NCI-H1105 (cell line): ENCODE measurements at places on chromosomes 16 and 17.
A peak's percentile ranks its signal among the peaks of the same experiment; 100 is the strongest.

DNA sequence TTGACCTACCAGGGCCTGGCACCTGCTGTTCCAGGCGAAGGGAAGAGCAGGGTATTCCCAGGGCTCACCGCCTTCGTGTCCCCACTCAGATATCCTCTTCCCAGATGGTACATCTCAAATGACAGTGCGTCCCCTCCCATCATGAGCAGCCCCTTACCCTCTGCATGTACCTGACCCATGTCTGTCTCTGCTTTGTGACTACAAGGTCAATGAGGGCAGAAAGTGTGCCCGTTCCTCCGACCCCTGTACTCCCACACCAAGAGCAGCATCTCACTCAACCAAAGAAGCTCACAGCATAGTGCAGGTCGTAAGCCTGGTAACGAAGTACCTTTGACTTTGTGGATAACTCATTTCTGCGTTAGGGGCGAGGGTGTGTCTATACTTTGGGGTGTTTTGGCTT is 142.6 kb downstream of the KATNIP start:
- no peak for DNase-seq

DNA sequence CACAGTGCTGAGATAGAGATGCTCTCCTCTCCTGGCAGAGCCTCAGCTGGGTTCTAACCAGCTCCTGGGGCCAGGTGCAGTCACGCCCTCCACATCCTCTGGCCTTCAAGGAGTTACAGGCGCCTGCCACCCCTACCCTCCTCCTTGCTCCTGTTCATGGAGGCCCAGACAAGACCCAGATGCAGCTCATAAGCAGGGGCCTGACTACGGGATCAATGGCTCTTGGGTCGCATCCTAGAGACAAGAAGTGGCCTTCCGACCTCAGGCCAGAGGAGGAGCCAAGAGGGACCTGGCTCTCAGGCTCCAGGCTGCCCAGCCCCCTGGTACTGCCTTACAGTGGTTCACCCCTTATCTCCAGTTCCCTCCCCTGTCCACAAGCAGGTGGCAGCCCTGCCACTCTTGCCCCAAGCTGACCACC is 23.0 kb downstream of the ARHGAP27 start:
- DNase-seq = no peak

DNA sequence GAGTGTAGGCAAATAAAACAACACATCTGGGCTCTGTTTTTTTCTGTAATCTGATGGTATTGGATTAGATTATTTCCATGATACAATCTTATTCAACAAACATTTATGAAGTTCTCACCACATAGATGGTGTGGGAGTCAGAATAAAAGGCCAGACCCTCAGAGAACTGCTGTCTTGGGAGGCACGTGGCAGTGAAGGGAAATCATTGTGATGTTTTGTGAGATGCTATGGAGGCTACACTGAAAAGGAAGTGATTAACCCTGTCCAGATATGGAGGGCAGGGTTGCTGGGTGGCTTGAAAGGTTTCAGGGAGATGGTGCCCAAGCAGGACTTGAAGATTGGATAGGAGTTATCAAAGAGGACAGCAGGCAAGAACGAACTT is 35.6 kb downstream of the DHRS7B start:
- DNase-seq = no peak

GRCh38 chr16:72372087-72373045 is 200.4 kb upstream of the PMFBP1 start:
- DNase-seq = no peak

DNA sequence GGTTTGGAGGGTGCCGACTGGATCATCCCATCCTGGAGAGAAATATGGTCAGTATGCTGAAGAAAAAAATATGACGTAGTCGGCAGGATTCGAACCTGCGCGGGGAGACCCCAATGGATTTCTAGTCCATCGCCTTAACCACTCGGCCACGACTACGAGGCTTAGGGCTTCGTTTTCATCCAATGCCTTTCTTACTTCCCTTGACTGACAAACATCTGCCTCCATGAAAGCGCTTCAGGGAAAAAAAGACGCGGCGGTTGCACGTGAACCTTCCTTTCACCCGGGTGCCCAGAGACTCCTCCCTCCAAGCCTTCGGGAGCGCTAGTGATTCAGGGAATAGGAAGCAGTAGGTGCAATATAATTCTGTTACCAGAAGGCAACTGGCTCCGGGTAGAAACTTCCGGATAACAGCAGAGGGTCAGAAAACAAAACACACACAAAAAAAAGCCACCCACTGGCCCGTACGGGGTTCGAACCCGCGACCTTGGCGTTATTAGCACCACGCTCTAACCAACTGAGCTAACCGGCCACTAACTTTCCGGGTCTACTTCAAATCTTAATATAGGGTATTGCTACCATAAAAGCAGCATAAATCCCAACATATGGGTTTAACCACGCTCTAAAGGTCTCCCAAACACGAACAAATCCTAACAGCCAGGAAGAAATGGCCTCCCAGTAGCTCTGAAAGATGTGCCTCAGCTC is 16.3 kb upstream of the AURKB start:
- peak; percentile 94 for DNase-seq

GRCh38 chr17:81486199-81486810 is 26.3 kb downstream of the ACTG1 start:
- DNase-seq = no peak

DNA sequence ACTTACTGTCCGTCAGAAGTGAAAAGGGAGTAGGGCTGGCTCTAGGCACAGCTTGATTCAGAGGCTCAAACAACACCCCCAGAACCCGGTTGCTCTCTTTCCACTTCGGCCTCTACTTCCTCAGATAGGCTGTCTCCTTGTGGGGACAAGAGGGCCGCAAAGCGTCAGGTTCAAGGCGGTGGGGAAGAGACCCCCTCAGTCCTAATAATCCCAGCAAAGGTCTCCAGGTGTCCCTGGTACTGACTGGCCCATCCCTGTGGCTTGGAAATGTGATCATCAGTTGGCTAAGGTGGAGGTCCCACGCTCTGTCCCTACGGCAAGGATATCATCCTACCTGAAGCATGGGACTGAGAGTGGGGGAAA is 26.0 kb downstream of the NGFR start:
- DNase-seq = no peak

GRCh38 chr16:2983706-2984136 is 3.5 kb upstream of the PKMYT1 start:
- DNase-seq = no peak

- no peak for DNase-seq
Measured at GRCh38 chr16:68296693-68297092, 14.1 kb downstream of the SLC7A6OS start.

GRCh38 chr16:89366561-89367537 is 123.5 kb downstream of the ANKRD11 start:
- DNase-seq = no peak

- DNase-seq = no peak
Measured at GRCh38 chr17:42225646-42226045, 31.4 kb upstream of the GHDC start.

- no peak for DNase-seq
Measured at GRCh38 chr17:45651145-45651709, 132.9 kb upstream of the CRHR1 start.

DNA sequence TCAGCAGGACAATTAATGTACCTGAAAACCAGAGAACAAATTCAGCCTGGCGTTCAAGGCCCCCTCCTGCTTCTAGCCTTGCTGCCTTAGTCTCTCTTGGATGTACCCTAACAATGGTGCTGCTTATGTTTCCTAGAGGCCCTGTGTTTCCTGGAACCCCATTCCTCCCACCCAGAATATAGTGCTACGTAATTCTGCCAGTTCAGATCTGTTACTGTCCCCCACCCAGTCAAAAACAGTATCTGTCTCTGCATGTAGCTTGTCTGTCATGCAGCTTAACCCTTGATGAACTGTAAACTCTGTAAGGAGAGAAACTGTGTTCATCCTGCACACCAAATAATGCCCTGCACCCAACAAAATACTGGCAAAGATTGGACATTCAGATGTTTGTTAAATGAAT is 6.8 kb downstream of the MRTFB start:
- DNase-seq = no peak

DNA sequence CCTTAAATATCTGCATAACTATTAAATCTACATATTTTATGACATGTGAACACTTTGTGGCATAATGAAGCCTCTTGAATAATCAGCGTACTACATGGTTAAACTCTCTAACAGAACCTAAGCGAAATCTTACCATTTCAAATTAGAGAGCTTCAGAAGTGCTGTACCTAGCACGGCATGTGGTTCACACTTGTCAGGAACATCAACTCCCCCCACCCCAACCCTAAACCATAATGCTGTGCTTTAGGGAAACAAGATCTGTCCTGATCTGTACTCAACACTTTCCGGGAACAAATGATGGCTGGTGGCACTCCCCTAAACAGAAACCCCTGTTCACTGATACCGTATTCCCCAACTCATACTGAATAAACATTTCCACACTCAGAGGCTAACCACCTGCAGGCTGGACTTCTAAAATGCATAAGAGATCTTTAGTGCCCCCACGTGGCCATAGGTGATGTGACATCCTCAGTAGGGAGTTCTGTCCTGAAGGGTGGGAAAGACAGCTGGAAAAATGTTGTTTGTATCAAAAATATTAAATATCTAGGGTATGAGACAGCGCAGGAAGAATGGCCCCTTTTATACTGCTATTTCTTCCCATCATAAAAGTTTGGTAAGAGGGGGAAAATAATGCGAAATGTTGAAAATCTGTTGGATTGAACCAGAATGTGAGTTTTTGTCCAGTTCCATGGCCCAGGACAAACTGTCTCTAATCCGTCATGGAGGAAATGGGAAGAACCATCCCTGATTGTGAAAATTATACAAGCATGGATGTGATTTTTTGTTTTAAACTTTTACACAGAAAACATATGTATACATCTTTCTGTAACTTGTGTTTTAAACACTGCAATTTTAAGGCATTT is 88.6 kb downstream of the USP31 start:
- DNase-seq = peak; percentile 74

DNA sequence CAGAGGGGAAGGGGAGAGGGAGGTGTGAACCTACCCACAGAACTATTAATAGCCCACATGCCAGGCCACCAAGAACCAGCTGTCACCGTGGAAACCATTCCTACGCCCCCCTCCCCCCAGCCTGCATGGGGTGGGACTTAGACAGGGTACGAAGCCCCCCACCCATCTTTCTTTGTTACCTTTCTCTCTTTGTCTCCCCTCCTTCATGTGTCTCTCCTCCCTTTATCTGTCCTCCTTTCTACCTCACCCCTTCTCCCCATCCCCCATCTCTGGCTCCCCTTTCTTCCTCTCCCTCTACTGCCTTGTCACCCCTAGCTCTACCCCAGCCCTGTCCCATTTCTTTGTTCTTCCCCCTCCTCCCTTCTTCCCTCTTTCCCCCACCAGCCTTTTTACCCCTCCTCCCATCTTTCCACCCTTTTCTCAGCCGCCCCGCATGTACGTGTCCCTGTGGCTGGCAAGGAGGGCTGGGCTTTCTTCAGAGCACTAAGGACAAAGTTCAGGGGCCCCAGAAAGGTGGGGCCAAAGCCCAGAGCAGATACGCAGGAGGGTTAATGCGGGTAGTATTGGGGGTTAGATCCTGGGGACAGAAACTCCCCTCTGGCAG is 8.0 kb downstream of the THRA start:
- DNase-seq = no peak

- no peak for DNase-seq
Measured at GRCh38 chr16:5516115-5516514, 418.5 kb upstream of the EEF2KMT start.

GRCh38 chr17:80481284-80482057 is 5.1 kb upstream of the NPTX1 start:
- DNase-seq = no peak

GRCh38 chr16:22088642-22089041 is 3.7 kb upstream of the VWA3A start:
- no peak for DNase-seq

GRCh38 chr17:56601591-56601990 is 8.1 kb downstream of the NOG start:
- no peak for DNase-seq

GRCh38 chr17:77125432-77125901 is 15.3 kb upstream of the SEC14L1 start:
- no peak for DNase-seq

- DNase-seq = no peak
Measured at GRCh38 chr16:89045181-89045815, 48.4 kb upstream of the ACSF3 start.

- DNase-seq = no peak
Measured at GRCh38 chr17:54956791-54957190, 11.7 kb downstream of the COX11 start.

DNA sequence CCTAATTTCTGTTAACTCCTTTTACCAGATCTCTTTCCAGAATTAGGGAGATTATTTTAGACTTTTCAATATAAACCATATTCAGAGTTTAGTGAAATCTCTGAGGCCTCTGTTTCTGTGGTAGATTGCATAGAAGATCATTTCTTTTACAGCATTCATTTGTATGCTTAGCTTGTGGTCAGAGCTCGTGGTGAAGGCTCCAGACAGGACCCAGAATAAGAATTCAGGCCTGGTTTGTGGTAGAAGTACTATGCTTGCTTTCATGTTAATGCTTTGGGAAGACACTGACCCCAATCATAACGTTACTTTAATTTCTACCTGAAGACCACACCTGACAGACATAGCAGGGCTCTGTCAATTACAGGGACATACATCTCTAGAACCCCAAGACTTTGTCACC is 258.1 kb downstream of the FTO start:
- DNase-seq = no peak

GRCh38 chr17:5587438-5588032 is 3.2 kb upstream of the NLRP1 start:
- peak; percentile 69 for DNase-seq

DNA sequence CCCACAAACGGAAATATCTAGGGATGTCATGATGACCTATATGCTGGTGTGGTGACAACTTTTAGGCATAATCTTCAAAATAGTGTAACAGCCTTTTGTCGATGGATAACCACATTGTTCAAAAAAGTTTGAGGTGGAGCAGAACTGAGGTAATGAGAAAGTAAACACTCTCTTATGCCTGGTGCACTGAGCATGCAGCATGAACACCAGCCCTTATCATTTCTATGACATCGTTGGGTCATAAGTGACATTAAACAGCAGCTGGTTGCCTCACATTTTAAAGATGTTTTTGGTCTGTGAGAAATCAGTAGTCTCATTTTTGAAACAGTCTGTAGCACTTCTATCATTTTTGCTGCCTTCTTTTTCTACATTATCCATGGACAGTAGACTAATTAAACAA is 1.8 kb downstream of the KRT23 start:
- DNase-seq = no peak

- DNase-seq = peak; percentile 27
Measured at GRCh38 chr17:31318298-31318801, 3.1 kb downstream of the EVI2A start.

DNA sequence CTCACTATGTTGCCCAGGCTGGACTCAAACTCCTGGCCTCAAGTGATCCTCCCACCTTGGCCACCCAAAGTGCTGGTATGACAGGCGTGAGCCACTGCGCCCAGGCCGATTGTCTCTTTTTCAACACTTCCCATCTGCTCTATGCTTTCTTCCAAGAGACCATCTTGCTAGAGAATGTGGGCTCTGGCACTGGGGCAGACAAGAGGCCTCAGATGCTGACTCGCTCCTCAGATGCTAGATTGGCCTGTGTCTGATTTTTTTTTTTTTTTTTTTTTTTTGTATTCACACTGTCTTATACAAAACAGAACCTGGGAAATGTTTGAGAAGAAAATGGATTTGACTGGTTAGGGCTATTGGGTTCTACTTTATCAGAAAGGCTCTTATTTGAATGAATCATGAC is 58.2 kb downstream of the CYB5D2 start:
- DNase-seq = no peak

GRCh38 chr17:46020998-46021397 is 21.9 kb downstream of the STH start:
- no peak for DNase-seq
